Muscle of leg (tissue), 16 donors: ENCODE measurements at places on chromosomes 6 and 20.

DNA sequence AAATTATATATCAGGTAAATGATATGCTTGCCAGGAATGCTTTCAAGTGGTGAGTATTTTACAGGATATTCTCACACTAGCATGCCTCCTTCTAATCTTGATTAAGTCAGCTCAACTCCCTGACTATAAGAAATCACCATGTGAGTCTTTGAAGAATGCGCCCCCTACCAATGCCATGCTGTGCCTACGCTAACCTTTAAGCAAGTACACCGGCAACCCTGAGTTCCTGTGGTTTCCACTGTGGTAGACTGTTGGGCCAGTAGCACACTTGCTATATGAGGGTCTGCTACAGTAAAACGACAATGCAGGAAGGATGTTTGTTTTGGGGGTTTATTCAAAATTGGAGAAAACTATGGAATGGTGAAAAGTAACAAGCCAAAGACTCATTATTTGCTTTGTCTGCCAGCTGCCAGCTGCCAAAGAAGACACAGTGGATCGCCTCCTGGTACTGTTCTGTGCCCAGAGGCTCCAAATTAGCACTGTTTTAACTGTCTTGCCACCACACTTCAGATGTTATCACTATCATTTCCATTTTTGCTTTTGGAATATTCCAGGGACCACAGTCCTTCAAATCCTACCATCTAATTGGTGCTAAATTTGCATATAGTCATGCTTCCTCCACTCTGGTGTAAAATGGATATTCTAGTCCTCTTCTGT lies 333.5 kb downstream of the RNGTT start:
- DNase-seq, result no peak

DNA sequence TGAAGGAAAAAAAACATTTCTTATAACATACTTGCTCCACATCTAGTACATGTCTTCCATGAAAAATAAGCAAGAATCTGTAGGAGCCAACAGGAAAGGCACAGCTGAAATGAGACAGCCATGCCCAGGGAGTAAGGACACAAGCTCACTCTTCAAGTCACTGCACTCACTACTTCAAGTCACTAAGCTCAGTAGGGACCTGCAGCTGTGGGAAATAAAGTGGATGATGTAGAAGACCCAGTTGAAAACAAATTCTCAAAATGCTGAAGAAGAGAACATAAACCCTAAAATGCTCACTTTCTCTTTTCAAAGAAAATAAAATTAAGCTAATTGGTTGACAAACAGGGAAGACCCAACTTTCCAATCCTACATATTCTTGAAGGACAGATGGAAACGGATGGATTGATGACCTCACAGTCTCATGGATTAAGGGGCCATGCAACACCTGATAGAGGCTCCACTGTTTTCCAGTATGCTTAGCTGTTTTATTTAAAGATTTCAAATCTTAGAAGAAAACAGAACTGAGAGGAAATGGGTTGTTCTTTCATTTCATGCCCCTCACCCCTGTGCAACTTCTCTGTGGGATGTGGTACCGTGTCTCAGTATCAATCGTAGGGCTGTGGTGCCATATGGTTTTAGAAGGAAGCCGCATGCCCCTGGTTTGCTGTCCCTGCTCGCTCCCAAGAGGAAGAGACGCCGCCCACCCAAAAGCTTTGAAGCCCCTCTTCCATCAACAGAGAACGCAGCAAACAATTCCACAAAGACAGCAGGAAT lies 133.3 kb downstream of the WDR27 start:
- DNase-seq, result no peak

- DNase-seq, result no peak
These were observed 2.9 kb downstream of the BIRC7 start for GRCh38 chr20:63238514-63239125.

DNA sequence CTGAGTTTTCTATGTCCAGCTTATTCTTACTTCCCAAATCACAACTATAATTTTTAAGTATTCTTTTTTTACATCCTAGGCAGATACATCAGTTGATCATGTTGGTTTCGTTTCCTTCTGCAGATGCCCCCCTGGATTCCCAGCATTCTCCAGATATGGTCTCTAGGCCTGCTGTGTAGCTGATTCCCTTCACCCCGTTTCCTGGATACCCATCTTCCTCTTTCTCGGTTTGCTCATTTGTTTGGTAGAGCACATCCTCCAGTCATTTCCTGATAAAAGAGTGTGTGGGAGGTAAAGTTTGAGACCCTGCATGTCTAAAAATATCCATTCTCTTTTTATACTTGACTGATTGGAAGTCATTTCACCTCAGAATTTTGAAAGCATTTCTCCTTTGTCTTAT lies 66.4 kb downstream of the ANKS1A start:
- DNase-seq, result peak; percentile 67

DNA sequence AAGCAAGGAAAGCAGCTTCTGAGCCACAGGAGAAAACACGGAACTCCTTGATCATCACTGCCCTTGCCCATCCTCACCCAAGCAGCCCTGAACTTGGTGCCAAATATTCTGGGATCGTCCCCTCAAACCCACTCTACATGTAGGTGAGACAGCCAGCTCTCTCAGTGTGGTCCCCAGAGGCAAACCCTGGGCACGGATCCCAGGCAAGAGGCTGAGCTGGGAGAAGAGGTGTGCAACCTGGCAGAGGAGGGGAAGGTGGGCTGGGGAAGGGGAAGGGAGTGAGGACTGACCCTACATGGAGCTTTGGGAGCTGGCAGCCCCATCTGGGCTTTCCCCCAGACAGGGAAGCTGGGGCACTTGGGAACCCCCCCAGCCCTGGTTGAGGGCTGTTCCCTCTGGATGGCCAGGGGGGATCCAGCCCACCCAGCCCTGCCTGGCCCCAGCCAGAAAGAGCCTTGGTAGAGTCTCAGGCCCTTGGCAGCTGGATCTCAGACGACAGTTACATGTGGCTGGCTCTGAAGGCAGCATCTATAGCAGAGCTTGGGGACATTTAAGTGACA lies 186.2 kb upstream of the CST7 start:
- no peak for DNase-seq

- no peak for DNase-seq
These were observed 11.5 kb downstream of the KCNB1 start for GRCh38 chr20:49470922-49471321.

DNA sequence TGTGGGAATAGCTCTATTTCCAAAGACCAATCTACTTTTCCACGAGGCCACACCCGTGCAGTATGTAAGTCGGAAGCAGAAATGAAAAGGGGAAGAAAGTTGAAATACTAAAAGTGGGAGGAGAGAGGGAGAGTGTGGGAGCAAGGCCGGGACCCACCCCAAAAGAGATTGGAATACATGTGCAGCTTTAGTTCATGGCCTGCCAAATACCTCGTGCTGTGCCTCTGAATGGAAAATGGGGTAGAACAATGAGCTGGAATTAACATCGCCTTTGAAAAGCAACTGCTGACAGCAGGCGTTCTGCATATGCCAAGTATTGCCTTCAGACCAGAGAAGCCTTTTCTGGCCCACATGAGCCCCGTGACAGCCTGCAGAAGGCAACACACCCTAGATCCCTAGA lies 155.6 kb downstream of the CD83 start:
- peak; percentile 29 for DNase-seq

- no peak for DNase-seq
These were observed 49.7 kb downstream of the FAM83B start for GRCh38 chr6:54896302-54896701.

DNA sequence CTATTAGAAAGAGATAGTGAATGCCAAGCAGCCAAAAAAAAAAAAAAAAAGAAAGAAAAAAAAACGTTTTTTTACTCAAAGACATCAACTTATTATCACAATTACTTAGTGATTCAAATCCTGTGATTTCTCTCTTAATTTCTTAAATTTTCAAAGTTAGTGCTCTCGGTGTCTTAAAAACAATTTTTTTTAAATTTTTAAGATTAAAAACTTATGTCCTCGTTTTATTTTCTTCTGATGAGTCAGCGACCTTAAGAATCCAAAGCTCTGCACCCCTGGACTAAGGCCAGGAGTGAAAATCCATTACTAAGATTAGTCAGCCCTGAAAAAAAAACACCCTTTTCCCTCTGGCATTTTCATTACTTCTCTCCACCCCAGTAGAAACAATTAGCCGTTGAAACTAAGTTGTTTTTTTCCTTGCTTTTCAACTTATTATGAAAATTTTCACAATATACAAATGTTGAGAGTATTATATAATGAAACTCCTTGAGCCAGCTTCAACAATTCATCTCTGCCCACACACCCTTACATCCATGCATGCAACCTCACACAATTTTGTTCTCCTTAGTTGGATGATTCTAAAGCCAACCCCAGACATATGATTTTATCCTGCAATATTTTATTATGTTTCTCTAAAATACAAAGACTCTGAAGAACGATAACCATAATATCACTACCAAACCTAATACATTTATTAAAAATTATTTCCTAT lies 85.6 kb upstream of the CARMIL1 start:
- peak; percentile 91 for DNase-seq

GRCh38 chr6:113645986-113646385 lies 211.2 kb upstream of the MARCKS start:
- no peak for DNase-seq

DNA sequence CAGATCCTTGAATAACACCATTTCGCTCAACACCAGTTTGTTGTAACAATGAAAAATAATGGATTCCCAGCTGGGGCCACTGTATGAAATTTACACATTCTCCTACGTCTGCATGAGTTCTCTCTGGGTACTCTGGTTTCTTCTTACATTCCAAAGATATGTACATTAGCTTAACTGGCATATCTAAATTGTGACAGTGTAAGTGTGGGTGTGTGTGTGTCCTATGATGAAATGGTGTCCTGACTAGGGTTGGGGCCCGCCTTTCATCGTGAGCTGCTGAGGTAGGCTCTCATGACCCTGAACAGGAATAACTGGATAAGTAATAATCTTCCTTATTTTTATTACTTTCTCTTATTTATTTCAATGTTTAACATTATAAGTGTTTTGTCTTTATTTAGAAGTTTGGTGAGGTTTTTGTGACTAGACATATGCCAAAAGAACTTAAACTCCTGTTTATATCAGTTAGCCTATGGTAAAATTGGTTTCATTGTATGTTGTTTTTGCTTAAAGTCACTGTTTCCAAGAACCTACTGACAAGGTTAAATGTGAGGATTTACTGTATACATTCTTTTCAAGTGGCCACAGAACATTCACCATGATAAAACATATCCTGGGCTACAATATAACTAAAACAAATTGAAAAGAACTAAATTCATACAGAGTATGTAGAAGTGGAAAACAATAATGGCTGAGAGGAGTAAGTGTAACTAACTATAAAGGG lies 42.4 kb downstream of the RBL1 start:
- no peak for DNase-seq

DNA sequence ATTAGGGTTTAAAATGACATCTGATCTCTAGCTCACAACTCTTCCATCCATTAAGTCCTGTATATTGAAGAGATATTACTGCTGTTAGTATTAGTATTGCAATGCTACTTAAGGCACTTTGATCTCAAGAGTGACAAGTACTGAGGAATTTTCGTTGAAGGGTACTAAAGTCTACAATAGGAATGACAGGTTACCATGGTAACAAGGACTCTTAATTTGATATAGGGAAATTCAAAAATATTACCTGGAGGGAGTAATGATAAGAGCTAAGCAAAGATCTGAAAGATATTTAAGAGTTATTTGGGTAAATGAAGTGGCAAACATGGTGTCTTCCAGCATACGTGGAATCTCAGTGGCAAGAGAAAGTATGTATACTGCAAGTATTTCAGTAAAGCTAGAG lies 518.0 kb upstream of the SLC35B3 start:
- DNase-seq, result no peak

DNA sequence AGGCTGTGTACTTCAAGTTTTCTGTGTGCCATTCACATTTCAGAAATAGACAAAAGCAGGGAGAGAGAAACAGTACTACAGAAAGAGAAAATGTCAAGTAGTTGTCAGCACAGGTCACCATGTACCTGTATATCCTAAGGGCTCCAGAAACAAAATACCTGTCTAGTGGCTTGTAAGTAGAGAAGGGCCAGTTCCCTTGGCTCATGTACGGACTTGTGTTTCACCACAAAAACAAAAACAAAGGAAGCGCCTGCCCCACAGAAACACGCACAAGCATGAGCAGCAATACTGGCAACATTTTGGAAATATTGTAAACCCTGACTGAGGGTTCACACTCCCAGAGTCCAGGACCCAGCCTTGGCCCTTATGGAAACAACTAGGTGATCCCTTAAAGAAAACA lies 44.3 kb downstream of the CNKSR3 start:
- no peak for DNase-seq

- DNase-seq, result no peak
These were observed 51.1 kb downstream of the PPP1R16B start for GRCh38 chr20:38856570-38856969.

GRCh38 chr6:160085713-160086505 lies 35.7 kb upstream of the SLC22A1 start:
- DNase-seq, result no peak

GRCh38 chr6:11366183-11366933 lies 133.9 kb upstream of the NEDD9 start:
- DNase-seq, result no peak

DNA sequence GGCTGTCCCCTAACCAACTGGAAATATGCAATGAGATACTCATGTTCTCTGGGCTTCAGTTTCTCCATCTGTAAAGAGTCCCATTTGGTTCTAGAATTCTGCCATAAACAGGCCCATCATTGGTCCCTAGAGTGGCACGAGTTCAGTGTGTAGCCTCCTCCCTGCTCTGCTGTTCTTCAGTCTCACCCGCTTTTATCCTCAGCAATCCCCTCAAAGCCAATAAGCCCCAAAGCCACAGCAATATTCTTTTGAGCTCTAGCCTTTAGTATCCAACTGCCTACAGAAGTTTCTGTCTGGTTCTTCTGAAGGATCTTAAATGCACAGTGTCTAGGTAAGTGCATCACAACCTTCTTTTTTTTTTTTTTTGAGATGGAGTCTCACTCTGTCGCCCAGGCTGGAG lies 9.8 kb upstream of the MRPS18A start:
- no peak for DNase-seq

DNA sequence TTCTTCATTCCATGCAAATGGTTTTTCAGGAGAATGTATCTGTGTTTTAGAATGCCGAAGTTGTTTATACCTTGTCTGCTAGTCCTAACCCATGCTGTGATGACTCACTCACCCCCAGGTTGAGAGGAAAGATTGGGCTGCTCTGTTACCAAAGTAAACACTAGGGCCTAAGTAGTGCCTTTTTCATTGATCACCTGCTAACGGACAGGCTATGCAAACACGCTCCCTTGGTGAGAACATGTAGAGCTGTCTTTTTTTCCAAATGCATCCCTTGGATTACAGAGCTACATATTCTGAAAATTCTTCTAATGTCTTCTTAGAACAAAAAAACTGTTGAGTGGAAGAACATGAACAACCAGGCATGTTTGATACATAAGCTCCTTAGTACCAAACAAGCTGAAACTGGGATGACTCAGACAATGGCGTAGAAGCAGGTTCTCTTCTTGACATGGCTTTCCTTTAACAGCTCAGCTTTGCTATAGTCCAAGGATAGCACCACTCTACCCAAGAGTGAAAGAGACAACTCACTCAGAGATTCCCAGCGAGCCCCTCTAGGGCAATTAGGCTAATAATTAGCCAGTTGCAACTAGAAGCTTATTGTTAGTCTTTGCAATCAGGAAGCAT lies 20.5 kb downstream of the PERP start:
- DNase-seq, result no peak

- no peak for DNase-seq
These were observed at the start of gene UNC5CL for GRCh38 chr6:41039060-41039998. UNC5CL (minus strand) TSS chr6:41039221; CDS start chr6:41035074, 4,147 bp downstream.

GRCh38 chr6:125816828-125817280 lies 26.1 kb downstream of the NCOA7 start:
- DNase-seq, result no peak
